ENCODE measurements at places on chromosomes 16 and 17.
A peak's percentile ranks its signal among the peaks of the same experiment; 100 is the strongest.

GRCh38 chr17:2704890-2705248 lies 6.7 kb downstream of the CLUH start:
- no peak for DNase-seq

- no peak for DNase-seq
Observed at GRCh38 chr17:76090517-76091129, 11.6 kb downstream of the ZACN start.

- no peak for DNase-seq
Observed at GRCh38 chr17:57406131-57406980, 150.0 kb downstream of the MSI2 start.

DNA sequence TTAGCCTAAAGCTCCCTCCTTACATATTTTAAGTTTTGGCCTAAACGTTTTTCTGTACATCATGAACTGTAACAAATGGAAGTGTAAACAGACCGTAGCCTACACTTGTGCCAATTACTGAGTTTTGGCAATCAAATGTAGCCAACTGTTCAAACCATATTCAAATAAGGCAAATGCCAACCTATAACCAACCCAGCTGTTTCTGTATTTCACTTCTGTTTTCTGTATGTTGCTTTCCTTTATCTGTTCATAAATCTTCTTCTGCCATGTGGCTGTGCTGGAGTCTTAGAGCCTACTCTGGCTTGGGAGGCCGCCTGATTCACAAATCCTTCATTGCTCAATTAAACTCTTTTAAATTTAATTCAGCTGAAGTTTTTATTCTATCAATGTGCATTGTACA lies 6.9 kb upstream of the C16orf78 start:
- DNase-seq, result no peak

- DNase-seq, result no peak
Observed at GRCh38 chr17:81522491-81523401, 5.4 kb upstream of the FSCN2 start.

- DNase-seq, result no peak
Observed at GRCh38 chr16:83533193-83533592, 274.6 kb upstream of the HSBP1 start.

- no peak for DNase-seq
Observed at GRCh38 chr16:47499080-47499699, 38.1 kb downstream of the PHKB start.

GRCh38 chr17:3127451-3127850 lies at the start of gene OR1G1:
Gene OR1G1 (minus strand): TSS chr17:3127551. CDS start chr17:3127551, 0 bp downstream.
- DNase-seq, result no peak

- DNase-seq, result peak; percentile 3
Observed at GRCh38 chr16:74667255-74667700, 601 bp upstream of the RFWD3 start.

DNA sequence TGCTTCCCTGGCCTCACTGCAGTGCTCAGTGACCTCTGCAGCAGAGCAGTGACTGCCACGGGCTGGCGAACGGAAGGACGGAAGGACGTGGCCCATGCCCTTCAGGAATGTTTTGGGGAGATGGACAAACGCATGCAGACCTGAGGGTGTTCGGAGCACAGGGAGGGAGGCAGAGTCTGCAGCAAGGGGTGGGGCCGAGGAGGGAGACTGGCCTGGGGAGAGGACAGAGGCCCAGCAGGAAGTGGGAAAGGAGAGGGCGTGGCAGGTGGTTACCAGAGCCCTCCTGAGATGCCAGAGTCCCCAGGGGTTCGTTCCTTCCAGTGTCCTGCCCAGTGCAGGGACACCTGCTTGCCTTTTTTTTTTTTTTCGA lies 21.9 kb downstream of the ADORA2B start:
- no peak for DNase-seq

GRCh38 chr17:66904760-66905624 lies 59.5 kb upstream of the CACNG4 start:
- no peak for DNase-seq

DNA sequence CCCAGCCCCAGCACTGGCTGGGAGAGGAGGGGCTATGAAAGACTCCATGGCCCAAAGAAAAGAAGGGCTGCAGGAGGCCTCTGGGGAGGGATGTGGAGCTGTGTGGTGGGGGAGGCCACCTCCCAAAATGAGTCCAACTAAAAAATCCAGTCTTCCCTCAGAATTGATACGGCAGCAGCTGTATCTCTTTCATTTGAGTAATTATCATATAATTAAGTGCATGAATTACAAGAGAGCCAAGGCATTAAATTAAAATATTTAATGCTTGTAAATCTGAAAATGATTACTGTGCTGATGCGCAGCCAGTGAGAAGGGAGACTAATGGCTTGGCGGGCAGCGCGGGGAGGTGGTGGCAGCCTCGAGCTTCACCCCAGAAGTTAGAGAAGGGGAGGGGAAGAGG lies 192.8 kb downstream of the C16orf78 start:
- DNase-seq, result no peak

GRCh38 chr16:71848622-71849021 lies 2.8 kb downstream of the ATXN1L start:
- DNase-seq, result no peak

- DNase-seq, result no peak
Observed at GRCh38 chr17:6413065-6413464, 21.9 kb downstream of the AIPL1 start.

DNA sequence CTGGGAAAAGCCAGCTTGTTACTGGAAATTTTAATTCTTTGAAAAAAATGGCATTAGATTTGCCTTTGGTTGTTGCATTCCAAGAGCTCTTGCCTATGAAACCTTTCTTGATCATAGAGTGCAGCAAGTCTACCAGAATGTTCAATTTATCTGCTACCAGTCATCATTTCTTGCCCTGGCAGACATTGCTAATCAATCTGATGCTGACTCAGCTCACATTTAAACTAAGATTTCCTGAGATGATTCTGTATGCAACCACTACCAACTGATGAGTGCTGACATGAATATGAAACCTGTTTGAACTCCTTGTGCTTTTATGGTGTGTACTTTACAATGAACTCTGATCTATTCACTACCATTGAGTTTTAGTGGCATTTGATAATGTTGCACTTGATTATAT lies 166.5 kb upstream of the SALL1 start:
- no peak for DNase-seq

DNA sequence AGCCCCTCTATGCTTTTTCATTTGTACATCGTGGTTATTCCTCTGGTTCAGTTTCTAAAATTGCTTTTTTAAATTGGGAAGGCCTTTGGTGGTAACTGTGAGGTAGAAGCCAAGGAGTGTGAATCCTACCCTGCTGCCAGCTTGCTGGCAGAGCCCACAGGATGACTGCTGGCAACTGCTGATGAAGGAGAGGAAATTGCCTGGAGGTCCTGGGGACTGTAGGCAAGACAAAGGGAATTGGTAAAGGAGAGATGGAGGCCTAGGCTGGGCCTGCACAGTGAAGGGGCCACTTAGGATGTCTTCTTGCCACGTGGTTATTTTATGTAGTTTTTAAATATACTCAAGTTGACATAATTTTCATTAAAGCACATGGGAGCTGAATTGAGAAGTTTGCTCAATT lies 15.8 kb downstream of the C17orf58 start:
- no peak for DNase-seq

- DNase-seq, result peak; percentile 16
Observed at GRCh38 chr17:47978324-47978723, 7.4 kb downstream of the CDK5RAP3 start.

DNA sequence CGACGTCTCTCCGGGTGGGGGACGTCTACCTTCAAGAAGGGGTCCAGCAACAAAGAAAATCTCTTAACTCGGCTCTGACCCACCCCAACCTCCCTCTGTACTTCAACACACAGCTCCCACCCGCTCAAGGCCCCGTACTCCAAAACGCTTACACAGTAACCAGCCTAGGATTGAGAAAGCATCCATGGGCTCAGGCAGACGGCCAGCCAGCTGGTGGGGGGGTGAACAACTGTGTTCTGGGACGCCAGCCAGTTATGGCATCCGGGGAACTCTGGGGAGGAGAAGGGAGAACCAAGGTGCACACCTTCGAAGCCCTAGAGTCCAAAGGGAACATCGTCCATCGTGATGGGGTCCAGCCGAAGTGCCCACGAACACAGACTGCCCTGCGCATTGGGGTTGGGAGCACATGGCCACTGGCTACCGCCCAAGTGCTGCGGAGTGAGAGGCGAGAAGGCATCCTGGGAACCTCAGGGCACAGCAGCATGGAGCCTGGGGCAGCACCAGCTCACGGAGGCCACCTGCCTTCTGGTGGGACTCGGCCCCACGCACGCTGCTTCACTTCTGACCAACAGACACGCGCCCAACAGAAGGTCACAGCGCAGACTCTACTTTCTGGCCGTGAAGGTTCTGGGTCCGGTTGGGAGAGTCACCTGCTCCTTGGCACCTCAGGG lies 14.3 kb downstream of the SLC16A3 start:
- DNase-seq, result no peak

GRCh38 chr17:21278450-21279197 lies 5.9 kb upstream of the MAP2K3 start:
- DNase-seq, result no peak

GRCh38 chr17:51748749-51749604 lies 409.5 kb downstream of the CA10 start:
- no peak for DNase-seq

- no peak for DNase-seq
Observed at GRCh38 chr17:30558686-30559545, 81.7 kb downstream of the GOSR1 start.

- no peak for DNase-seq
Observed at GRCh38 chr17:82031303-82031884, at the start of gene RAC3. Gene RAC3 (plus strand): TSS chr17:82031678. CDS start chr17:82031762, 84 bp downstream.

DNA sequence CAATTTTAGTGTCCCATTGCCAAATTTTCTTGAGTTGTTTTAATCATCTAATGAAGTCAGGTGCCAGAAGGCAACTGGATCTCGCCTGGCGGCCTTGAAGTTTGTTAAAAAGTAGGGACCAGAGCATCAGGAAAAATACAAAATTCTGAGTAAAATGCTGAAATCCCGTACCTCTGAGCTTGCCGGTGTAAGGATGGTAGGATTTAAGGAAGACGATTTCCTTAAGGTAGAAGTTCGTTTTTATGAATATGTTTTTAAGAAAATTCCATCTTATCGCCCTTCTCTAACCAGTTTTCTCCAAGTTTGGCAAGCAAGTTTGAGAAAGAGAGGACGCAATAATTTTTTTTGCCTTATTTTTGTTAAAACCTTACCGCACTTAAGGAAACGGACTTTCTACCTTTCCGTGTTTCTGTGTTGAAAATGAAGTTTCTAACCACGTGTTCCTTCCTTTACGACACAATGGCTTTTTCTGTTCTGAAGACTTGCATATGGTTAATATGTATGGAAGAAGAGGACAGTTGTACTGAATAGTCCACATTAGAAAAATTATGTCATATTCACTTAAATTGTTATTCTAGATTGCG lies 748 bp downstream of the ATF7IP2 start:
- DNase-seq, result no peak

DNA sequence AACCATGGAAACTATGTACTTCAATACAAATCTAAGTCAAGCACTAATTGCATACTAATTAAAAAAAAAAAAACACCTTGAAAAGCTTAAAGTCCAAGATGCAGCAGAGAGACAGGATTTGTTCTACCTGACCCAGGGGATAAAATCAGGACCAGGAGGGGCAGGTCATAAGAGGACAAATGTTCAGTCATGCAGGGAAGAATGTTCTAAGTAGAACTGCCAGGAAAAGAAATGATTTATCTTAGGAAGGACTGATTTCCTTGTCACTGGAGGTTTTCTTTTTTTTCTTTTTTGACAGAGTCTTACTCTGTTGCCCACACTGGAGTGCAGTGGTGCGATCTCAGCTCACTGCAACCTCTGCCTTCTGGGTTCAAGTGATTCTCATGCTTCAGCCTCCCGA lies 9.1 kb upstream of the GHDC start:
- DNase-seq, result no peak

DNA sequence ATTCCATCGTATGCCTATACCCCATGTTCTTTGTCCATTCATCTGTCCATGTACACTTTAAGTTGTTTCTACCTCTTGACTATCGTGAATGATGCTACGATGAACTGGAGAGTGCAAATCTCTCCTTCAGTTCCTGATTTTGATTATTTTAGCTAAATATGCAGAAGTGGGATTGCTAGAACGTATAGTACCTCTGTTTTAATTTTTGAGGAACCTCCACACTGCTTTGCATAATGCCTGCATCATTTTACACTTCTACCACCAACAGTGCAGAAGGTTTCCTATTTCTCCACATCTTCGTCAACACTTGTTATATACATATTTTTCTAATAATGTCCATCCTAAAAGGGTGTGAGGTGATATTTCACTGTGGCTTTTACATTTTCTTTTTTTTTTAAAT lies 43.9 kb downstream of the SDR42E1 start:
- DNase-seq, result no peak

DNA sequence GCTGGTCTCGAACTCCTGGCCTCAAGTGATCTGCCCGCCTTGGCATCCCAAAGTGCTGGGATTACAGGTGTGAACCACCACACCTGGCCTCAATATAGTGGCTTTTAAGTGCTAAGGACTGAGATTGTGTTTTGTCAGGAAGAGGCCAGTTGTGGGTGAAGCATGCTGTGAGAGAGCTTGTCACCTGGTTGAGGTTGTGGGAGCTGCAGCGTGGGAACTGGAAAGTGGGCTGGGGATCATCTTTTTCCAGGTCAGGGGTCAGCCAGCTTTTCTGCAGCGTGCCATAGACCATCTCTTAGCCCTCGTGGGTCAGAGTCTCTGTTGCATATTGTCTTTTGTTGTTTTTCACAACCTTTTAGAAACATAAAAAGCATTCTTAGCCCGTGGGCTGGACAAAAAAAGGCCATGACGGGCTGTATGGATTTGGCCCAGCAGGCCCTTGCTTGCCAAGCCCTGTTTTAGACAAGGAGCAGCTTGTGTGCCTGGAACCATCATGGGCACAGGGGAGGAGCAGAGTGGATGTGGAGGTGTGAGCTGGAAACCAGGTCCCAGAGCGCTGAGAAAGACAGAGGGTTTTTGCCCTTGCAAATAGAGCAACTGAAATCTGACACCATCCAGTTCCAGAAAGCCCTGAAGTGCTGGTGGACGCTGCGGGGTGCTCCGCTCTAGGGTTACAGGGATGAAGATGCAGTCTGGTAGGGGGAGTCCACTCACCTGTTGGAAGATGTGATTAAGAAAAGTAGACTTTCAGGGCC lies 5.5 kb downstream of the BIRC5 start:
- no peak for DNase-seq
